Smooth muscle cell of the brain vasculature (primary cell): ENCODE measurements at places on chromosomes 4 and X.
A peak's percentile ranks its signal among the peaks of the same experiment; 100 is the strongest.

- no peak for DNase-seq
Observed at GRCh38 chr4:84623661-84624060, 40.7 kb downstream of the CDS1 start.

GRCh38 chrX:47936224-47936939, 67.4 kb downstream of the ZNF182 start:
- no peak for DNase-seq

DNA sequence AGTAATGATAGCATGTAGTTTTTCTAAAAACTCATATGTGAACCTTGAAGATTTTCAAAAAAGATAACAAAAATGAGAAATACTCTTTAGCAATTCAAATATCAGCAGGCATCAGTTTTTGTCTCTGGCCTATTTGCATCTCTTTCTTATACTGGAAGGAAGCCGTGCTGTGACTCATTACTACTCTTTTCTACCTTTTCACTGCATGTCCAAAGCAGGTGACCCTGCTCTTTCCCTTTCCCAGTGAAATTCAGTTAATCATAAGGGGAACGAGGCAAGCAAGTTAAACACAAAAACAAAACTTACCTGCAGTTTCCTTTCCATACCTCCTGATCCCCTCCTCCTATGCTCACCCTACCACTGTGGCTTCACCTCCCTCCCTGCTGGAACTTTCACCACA, 9.3 kb downstream of the SPATA4 start:
- no peak for DNase-seq

GRCh38 chrX:49077941-49078340, 1.7 kb downstream of the WDR45 start:
- no peak for DNase-seq

- no peak for DNase-seq
Observed at GRCh38 chr4:118285931-118286330, 66.9 kb downstream of the PRSS12 start.

DNA sequence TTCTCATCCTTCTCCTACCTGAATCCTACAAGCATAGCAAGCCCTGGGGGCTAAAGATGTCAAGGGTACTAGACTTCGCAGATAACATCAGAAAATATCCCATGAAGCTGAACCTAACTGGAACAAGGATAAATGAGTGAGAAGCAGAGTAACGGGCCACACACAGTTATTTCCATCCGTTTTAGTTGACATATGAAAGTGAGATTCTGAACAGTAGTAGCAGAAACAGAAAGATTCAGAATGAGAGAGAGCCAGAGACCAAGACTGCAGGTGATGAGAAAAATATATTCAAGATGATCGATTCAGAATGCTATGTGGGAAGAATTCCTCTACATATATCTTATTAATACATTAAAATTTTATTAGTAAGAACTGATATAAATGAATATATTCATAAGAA, 165.1 kb downstream of the TSPAN5 start:
- no peak for DNase-seq

GRCh38 chrX:19291086-19291485, 52.6 kb upstream of the PDHA1 start:
- peak; percentile 7 for DNase-seq

DNA sequence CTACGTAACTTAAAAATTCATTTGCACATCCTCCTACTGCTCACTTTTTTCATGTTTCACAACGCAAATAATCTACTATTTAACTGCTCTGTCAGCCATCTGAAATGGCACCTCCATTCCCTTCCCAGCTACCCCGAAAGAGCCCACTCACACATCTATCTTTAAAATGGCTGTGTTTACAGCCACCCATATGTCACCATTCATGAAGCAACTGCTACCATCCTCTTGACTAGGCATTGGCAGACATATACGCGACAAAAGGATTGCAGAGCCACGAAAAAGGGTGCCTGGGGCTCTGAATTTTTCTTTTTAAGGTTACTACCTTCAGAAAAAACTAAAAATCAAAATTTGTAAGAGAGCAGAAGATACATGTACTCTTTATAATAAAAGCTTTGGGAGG, 11.5 kb downstream of the SH3RF1 start:
- DNase-seq, result no peak

- no peak for DNase-seq
Observed at GRCh38 chrX:750812-751211, 120.2 kb downstream of the SHOX start.

- no peak for DNase-seq
Observed at GRCh38 chr4:87716371-87717265, 66.5 kb downstream of the DMP1 start.

GRCh38 chrX:94743478-94743877, 1069.5 kb downstream of the FAM133A start:
- DNase-seq, result no peak

DNA sequence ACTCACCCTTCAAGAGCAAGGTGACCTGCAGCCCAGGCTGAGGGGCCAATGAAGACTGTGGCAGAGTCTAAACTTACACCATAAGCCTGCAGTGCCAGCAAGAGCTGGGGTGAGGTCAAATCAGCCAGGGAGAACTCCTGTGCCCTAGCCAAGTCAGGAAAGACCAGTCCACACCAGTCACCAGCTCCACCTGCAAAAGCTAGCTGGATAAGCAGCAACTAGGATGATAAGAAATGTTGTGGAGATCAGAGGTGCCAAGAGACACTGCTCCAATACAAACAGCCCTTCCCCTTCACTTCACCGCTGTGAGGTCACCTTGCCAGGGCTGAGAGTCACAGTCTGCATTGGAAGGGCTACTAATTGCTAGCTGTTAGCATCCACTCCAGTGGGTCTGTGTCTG, 31.3 kb downstream of the NIPAL1 start:
- no peak for DNase-seq

DNA sequence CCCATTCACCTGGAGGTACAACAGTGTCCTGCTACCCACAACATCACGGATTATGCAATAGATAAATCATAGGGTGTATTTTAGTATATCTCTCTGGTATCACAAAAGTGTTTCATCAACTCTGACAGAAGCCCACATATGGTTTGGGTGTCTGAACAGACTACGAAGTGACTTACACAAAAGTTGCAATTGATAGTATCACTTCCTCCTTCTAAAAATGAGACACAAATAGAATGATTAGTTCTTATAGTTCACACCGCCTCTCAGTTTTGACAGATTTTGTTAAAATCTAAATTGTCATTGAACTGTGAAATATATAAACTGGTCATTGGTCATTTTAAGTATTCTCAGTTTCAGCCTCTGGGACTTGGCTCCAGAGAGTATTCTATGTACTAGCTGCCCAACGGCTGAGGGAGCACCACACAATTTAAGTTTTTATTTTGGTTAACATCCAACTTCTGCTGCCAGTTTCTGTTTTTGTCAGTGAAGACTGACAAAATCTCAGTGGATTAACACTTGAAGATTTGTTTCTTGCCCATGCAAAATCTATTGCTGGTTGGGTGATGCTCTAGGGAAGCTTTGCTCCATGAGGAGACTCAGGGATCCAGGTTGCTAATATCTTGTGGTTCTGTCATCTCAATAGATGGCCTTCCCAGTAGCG, 113.8 kb upstream of the PUDP start:
- no peak for DNase-seq

- DNase-seq, result no peak
Observed at GRCh38 chr4:100869276-100869675, 351.5 kb upstream of the EMCN start.

DNA sequence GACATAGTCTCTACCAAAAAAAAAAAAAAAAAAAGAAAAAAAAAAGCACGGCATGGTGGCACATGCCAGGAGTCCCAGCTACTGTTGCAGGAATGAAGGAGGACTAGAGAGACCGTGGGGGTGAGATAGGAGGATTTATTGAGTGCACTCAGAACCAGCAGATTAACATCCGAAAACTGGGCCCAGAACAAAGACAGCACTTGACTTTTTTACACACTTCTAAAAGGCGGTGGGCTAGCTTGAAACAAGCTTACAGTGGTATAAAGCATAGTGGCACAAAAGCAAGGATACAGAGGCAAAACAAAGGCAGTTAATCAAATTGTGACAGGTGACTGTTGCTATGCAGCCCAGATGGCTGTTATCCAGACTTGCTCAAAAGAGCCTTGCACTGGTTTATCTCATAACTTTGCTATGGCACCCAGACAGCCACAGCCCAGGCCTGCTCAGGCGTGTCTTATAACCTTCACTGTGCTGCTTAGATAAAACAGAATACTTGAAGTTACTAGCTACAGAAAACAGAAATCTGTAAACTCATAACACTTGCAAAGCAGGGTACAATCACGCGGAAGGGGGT, 9.9 kb upstream of the PI4K2B start:
- DNase-seq, result no peak

- no peak for DNase-seq
Observed at GRCh38 chr4:118989098-118990080, 100.7 kb downstream of the SYNPO2 start.

DNA sequence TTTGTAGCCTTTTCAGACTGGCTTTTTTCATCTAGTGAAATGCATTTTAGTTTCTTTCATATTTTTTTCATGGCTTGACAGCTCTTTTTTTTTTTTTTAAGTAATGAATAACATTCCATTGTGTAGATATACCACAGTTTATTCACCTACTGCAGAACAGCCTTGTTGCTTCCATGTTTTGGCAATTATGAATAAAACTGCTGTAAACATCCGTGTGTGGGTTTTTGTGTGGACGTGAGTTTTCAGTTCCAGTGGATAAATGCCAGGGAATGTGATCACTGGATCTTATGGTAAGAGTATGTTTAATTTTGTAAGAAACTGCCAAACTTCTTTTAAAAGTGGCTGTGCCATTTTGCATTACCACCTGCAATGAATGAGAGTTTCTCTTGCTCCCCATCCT, 160.8 kb downstream of the SOWAHB start:
- DNase-seq, result no peak

DNA sequence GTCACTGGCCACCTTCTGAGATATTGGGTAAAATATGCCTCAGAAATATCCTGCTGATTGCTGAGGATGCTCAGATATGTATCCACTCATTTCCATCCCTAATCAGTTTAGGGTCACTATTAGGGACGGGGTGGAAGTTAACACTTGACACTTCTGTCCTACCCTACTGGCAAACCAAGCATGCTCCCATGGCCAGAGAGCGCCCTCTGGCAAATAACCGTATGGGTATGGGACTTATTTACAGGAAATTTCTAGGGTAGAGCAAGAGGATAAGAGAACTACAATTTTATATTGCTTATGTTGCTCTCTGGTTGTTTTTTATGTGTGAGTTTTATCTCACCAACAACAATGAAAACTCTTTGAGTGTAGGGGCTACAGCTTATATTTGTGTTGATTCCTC, 86.8 kb upstream of the TSPAN7 start:
- DNase-seq, result no peak

GRCh38 chr4:186852073-186852420, 128.4 kb upstream of the FAT1 start:
- no peak for DNase-seq

GRCh38 chrX:3638280-3638873, 75.1 kb downstream of the PRKX start:
- peak; percentile 36 for DNase-seq

GRCh38 chrX:137025930-137026329, 7.9 kb downstream of the GPR101 start:
- no peak for DNase-seq

GRCh38 chrX:15465896-15466651, 27.1 kb downstream of the PIR start:
- no peak for DNase-seq

DNA sequence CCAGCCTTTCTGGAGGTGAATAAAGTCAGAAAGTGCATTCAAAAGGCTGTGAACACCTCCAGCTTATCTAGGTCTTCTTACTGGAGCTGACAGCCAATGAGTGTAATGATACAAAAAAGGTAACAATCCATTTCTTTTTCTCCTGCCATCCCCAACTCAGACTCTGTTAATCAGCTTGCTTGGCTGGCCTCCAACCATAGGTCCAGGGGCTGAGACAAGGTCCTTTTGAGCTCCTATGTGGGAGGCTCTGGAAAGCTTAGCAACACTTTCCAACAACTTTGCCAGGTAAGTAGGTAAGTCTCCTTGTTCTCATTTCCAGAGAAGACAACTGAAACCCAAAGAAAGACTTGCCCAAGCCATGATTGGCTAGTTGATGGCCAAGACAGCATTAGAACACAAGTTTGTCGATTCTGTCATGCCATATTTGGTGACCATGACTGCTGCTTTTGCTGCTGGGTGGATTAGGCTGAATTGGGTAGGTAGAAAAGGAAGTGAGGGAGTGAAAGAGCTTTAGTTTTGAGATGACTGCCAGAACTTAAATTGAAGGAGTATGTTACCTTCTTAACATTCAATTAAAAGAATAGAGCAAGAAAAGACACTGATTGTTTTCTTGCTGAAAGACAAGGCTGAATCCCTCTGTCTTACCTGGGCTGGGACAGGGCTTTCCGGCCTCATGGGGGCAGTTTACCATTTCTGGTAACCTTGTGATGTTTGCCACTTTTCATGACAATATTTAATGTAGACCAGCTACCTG, 22.8 kb downstream of the VSIG4 start:
- no peak for DNase-seq

GRCh38 chr4:146511381-146511780, 10.4 kb downstream of the SLC10A7 start:
- DNase-seq, result no peak

DNA sequence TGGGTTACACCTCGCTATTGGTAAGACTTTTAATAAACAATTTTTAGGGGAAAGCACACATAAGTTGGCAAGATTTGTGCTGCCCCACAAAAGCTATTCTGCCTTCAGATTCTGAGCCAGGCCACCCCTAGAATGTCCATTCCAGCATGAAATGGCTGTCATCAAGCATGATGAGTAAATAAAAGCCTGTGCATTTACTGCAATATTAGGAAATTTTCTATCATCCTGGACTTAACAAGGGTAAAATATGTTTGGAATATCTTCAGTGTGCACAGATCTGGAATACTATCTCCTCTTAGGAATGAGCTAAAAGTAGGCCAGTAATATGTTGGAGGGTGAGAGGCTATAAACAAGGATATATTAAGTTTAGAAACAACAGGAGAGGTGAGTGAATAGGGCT, 510.9 kb downstream of the ANKRD50 start:
- DNase-seq, result no peak

GRCh38 chr4:60737858-60738257, 462.3 kb upstream of the ADGRL3 start:
- no peak for DNase-seq

DNA sequence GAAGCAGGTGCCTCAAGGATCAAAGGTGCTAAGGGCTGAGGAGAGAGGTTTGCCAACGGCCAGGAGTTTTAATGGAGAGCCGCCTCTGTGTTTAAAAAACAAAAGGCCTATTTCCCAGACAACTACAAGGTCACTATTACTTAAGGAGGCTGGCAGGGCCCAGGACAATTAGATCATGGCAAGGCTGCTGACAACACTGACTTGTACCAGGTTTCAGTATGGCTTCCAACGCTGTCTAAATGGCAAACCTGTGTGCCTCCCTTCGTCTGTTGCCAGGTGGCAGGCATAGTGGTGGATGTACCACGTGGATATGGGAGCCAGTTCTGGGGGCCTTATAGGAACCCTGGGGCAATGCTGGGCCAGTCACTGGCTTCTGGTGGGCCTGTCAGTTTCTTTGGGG, 41.0 kb downstream of the NSG1 start:
- DNase-seq, result no peak

- peak; percentile 68 for DNase-seq
Observed at GRCh38 chrX:19673375-19674040, 158.2 kb upstream of the MAP3K15 start.
